Stimulated activated CD4-positive, alpha-beta T cell treated with anti-CD3 and anti-CD28 coated beads, TNF-alpha, amount 100 ng/mL, for 1 hour (primary cell): ENCODE measurements at places on chromosomes 4 and X.

DNA sequence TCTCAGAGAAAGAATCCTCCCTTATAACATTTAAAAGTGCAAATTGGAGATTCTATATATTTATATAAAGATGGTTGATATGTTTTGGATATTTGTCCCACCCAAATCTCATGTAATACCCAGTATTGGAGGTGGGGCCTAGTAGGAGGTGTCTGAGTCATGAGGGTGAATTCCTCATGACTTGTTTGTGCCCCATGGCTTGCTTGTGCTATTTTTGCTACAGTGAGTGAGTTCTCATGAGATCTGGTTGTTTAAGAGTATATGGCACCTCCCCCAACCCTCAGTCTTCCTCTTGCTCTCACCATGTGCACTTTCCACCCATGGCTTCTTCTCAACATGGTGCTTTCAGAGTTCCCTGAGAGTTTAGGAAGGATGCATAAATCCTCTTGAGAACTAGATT lies 9.5 kb upstream of the ANKRD50 start:
- DNase-seq = no peak

- no peak for DNase-seq
These were observed 84.0 kb upstream of the BMP2K start for GRCh38 chr4:78691971-78692821.

DNA sequence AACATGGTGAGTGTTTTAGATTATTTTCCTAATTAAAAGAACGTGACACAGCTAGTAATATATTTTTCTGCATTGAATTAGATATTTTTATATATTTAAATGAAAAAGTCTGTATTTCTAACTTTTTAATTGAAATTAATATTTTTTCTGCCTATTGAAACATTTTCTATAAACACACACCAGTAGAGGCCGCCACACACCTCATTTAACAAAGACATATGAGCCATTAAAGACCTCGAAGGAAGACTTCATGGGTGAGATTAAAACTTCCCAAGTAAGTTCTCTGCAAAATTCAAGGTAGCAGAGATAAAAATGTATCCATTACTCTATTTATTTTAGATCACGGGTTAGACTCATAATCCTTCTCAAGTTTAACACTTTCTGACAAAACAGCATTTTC lies 8.3 kb downstream of the SLITRK2 start:
- no peak for DNase-seq

- DNase-seq = no peak
These were observed 80.5 kb downstream of the CLDN34 start for GRCh38 chrX:10047631-10048030.

DNA sequence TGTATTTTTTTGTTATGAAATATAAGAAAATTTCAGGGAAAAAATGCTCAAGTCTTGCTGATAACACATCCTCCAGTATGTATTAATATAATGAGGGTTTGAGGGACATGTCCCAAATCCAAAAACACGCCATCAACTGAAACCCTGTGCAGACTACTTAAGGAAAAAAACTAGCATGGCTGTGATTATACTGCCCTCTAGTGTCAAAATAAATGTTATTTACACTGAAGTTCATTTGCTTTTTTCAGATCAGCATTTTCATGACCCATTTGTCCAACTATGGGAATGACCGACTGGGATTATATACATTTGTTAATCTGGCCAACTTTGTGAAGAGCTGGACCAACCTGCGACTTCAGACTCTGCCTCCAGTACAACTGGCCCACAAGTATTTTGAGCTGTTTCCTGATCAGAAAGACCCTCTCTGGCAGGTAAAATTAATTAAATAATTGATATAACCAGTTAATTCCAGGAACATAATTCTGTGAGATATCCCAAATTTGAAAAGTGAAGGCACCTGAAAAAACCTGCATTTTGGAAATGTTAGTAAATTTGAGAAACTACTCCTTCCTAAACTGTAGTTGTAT lies 128.5 kb downstream of the PRSS12 start:
- no peak for DNase-seq

- no peak for DNase-seq
These were observed 1035.8 kb downstream of the ADGRL3 start for GRCh38 chr4:62235911-62236310.

- DNase-seq = no peak
These were observed 110.1 kb downstream of the FBXO8 start for GRCh38 chr4:174173360-174173759.

- no peak for DNase-seq
These were observed 270.7 kb downstream of the GRXCR1 start for GRCh38 chr4:43163101-43163792.

DNA sequence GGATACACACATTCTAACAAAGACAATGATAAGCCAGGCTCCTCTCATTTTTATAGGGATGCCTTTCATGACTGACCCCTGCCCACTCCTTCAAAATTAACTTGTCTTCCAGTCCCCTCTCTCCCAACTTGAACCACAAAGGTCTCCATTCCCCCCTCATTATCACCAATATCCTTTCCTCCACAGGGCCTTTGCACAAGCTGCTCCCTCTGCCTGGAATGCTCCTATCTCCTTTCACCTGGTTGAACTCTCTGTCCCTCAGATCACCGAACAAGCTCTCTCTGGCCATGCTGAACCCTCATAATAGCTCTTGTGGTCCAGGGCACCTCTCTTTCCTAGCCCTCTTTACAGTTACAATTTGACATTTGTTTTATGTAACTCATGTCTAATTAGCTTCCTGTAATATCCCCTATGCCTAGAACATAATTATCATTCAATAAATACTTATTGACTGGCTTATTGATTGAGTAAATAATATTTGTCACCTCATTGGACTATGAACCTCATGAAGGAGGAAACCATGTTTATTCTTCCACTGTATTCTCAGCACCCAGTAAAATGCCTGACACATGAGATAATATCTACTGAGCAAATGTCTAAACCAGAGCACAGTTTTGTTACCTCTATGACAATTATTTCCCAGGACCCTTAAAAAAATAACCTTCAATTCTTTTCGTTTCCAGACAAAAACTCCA lies 266.3 kb upstream of the RASGEF1B start:
- no peak for DNase-seq

DNA sequence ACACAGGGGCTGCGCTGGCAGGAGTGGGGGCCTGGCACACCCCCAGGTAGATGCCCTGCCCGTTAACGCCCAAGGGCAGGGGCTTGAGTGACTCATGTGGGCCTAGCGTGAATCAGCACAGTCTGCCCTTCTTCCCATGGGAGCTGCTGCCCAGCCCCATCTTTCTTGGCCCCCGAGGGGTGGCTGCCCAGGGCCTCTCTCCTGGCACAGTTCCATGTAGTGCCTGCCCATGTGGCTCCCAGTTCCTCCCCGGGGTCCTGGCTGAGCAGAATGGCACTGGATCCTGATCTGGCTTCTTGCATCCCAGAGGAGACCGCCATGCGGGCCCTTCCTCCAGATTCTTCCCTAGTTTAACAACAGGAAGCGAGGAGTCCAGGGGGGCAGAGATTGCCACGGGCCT lies 2.1 kb upstream of the AVPR2 start:
- no peak for DNase-seq

- DNase-seq = no peak
These were observed 75.7 kb upstream of the TEX13D start for GRCh38 chrX:124256629-124257380.

DNA sequence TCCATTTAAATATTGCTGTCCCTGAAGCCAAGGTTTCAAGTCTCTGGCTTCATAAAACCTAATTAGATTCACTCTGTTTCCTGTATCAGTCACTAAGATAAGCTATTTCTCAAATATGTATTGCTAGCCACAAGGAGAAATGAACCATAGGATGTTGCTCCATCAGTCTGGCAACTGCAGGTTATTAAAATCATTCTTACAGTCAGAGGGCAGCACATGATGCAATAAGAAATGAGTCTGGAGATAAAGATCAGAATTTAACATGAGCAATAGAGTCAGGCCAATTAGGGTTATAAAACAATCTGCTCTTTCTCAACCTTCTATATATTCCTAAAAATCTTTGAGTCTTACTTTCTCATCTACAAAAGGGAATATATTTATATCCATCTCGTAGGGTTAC lies 7.2 kb downstream of the PRKG2 start:
- no peak for DNase-seq

DNA sequence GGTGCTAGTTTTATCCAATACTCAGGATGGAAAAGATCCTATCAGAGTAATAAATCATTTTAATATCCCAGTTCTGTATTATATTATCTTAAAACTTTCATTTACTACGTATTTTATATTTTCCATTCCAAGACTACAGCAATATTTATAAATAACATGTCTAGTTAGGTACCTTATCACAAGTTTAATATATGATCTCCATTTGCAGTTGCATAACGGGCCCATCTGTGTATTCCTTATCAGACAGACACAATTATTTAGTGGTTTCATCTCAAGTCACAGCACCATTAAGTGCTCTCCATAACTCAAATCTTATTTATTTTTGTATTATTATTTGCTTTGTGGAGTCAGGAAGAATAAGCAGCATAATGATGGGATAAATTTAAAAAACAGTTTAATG lies 333.9 kb downstream of the SH2D1A start:
- no peak for DNase-seq

DNA sequence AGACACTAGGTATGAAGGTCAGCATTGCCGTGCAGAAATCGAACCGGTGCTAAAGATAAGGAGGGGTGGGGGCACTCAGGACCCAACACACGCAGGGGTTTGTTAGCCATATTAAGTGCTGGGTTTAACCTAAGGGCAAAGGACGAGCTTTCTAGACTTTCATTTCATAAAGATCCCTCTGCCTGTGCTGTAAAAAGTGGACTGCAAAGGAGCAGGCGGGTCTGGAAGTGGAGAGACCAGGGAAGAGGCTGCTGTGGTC lies 1.3 kb downstream of the CASP3 start:
- no peak for DNase-seq

DNA sequence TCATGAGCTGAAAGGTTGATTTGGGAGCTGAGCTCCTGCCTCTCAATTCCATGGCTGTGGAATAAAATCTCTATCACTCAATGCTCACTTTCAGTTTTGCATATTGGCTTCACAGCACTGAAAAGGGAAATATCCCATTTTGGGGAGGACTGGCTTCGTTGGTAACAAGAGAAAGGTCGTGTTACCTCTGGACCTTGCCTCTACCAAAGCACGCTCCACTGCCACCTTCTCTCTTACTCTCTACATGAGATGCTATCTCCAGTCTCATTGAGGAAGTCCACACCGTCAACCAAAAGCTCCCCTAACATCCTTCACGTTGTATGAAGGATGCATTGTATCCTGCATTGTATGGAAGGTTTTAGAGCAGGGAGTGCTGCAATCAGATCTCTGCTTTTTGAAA lies 195.0 kb upstream of the LDB2 start:
- no peak for DNase-seq

DNA sequence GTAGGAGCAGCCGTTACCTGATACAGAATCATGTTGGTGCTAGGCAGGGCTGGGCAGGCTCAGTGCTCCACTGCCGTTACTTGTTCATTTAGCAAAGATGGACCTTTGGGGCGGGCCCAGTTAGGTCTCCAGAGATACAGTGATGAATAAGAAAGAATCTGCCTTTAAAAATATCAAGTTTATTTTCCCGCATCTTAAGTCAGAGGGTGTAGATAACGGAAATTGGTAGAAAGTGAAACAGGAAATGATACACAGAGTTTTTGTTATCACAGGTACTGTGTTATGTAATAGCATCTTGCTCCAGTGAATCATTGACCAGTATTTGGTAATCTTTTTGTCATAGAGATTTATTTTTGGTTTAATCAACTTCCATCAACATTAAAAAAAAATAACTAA lies 5.5 kb downstream of the TMEM131L start:
- no peak for DNase-seq

DNA sequence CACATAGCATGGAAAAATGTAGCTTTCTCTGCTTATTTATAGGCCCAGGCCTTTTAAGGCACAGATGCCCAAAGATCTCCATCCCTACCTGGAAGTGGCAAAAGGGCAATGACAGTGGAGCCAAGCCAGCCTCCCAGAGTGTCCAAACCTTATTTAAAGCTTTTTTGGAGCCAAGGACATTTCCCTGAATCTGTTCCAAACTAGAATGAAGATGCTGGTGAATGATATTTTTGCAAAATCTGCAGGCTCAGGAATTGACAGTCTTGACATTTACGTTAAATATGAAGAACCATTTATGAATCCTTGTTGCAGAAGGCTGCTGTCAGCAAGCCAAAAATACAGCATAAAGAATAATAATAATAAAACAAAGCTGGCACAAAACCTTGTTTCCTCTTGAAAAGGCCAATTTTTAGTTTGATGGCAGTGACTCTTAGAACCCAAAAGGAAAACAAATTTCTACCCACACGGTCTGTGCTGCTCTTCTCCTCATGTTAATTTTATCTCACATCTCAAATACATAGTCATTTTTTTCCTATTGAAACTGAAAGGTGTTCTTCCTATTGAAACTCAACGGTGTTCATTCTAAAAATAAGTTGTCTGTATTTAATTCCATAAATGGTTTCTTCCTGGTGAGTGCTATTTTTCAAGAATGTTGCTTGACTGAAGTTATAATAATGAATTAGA lies 206.3 kb upstream of the TBL1X start:
- DNase-seq = no peak

DNA sequence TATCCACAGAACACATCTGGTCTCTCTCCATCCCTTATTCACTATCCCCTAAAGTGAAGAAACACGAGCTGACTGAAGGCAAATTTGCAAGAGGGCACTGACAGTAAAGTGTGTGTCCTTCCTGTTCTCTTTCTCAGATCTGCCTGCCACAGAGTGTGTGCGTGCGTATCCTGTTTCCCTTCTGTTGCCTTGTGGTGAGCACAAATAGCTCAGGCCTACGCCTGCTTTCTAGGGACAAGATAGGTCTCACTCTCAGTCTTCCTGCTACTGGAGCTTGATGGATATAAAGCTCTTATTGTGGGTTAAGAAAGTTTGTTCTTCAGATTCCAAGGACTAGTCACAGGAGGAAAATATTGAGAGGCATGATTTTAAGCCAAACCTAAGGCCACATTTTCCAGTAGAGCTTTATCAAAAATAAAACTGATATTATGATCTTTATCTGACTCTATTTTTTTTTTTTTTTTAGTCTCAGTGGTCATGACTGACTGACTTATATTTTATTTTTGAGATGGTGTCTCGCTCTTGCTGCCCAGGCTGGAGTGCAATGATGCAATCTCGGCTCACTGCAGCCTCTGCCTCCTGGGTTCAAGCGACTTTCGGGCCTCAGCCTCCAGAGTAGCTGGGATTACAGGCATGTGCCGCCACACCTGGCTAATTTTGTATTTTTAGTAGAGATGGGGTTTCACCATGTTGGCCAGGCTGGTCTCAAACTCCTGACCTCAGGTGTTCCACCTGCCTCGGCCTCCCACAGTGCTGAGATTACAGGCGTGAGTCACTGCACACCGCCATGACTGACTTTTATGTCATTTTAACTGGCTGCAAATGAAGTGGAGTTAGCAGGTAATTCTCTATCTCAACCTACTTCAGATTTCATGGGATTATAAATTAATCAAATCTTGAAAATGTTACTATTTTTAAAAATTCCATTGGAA lies 140.3 kb upstream of the SH3RF1 start:
- DNase-seq = no peak

- no peak for DNase-seq
These were observed 38.8 kb upstream of the BEX4 start for GRCh38 chrX:103175944-103176753.
